ENCODE measurements at places on chromosomes 13 and 19.

DNA sequence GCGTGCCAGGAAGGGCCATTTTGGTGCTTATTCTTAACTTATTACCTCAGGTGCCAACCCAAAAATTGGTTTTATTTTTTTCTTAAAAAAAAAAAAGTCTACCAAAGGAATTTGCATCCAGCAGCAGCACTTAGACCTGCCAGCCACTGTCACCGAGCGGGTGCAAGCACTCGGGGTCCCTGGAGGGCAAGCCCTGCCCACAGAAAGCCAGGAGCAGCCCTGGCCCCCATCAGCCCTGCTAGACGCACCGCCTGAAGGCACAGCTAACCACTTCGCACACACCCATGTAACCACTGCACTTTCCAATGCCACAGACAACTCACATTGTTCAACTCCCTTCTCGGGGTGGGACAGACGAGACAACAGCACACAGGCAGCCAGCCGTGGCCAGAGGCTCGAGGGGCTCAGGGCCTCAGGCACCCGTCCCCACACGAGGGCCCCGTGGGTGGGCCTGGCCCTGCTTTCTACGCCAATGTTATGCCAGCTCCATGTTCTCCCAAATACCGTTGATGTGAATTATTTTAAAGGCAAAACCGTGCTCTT, 49.3 kb downstream of the RAB20 start:
- DNase-seq: no peak

- no peak for DNase-seq
Observed at GRCh38 chr19:11843722-11844121, 4.8 kb upstream of the ZNF439 start.

- no peak for DNase-seq
Observed at GRCh38 chr13:24165746-24166145, 5.2 kb downstream of the SPATA13 start.

DNA sequence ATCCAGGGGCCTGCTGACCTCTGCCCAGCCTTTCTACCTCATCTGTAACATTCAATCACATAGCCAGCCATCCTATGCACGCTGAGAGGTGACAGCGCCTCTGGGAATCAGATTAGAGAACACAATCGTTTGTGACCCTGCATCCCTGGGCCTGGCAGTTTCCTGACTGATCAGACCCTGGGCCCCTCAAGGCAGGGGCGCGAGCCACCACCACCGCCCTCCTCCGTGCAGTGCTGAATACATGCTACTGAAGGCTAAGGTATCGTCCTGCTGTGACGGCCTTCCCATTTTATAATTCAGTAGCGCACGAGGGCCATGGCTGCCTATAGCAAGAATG, 1.3 kb downstream of the TMTC4 start:
- peak; percentile 38 for DNase-seq

GRCh38 chr19:47069795-47070194, 21.4 kb upstream of the TMEM160 start:
- no peak for DNase-seq

DNA sequence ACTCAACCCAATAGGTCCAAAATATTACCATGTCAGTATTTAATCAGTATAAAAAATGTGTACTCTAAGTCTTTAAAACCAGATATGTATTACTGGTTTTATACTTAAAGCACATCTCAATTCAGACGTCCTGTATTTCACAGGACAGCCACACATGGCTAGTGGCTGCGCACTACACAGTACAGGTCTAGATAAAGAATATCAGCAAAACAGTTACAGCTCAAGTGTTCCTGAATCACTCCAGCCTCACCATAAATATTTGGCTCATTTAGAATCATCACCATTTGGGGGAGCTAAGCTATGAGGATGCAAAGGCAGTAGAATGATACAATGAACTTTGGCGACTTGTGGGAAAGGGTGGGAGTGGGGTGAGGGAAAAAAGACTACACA, 89.0 kb downstream of the DOCK9 start:
- peak; percentile 14 for DNase-seq

- no peak for DNase-seq
Observed at GRCh38 chr19:55453511-55454260, 7.8 kb downstream of the ISOC2 start.

DNA sequence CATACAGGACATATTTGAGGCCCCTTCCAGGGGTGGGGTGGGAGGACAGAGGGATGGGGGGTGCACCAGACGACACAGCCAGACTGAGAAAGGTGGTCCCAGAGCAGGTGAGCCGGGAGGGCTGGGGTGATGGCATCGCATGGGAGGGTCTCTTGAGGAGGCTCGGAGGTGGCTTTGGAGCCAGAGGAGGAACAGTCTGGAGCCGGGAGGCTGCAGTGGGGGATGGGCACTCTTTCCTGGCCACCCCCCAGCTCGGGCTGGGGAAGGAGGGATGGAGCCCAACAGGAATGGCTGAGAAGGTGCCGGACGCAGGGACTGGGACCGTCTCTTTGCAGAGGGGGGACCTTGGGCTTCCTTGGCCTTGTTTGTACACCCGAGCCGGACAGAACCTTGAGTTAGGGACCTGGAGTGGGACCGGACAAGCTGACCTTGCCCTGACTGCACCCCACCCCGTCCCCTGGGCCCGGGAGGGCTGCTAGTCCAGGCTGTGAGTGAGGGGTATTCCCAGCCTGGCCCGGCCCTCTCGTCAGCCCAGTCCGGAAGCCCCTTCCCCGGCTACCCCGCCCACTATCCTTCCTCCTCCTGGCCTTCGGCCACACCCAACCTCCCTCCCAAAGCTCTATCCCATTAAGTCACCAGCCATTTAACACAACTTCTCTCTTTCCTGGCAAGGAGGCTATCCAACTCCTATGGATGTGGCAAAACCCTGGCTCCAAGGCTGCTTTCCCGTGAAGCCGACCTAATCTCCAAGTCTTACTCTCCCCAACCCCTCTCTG, 816 bp upstream of the TBXA2R start:
- peak; percentile 54 for DNase-seq

GRCh38 chr19:15673176-15673654, 328 bp downstream of the CYP4F12 start:
- no peak for DNase-seq

DNA sequence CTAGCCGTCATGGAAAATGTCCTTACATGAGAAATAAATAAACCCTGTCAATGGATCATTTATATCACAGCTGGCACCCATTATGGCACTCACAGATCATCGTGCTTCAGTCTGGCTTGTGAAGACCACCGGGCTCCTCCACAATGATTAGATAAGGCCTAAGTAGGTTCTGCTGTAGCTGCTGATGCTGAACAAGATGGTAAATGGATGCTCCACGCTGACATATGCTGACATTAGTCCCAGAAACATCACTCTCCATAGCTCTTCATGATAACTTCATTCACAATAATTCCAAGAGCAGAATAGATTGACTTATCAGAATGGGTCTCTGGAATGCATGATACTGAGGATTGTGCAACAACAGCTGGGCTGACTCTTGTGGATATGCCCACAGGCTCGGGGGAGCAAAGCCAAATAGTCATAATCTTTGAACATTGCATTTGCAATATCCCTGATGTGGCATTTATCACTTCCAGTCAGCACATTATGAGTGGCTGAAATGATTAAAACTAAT, 63.8 kb upstream of the RXFP2 start:
- no peak for DNase-seq

DNA sequence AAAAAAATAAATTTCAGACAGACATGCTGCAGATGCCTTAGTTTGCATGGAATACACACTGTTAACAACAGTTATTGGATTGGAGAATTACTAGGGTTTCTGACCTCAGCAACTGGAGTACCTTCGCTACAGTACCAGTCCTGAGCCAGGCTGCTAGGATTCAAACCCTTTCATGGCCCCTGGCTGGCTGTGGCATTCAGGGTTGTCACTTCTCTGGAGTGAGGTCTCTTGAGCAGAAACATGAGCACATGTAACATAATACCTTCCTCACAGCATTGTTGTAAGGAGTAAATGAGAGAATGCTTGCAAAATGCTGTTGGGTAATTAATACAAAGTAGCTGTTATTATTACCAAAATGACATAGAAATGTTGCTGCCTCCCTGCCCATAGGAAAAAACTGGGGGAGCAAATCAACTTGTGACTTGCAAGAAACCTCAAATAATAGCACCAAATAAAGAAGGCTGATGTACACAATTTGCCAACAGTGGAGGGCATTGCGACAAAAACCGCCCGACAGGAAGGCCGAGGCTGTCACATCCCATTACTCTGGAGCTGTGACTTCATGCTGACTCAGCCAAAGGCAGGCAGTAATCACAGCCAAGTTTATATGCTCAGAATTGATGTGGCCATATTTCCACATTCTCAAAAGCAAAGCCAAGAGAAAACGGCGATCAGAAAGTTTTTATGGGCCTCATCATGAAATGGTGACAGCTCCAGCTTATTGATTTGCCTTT, 100.4 kb downstream of the RFC3 start:
- DNase-seq: peak; percentile 64

GRCh38 chr13:50629966-50630365, 213.5 kb downstream of the DLEU7 start:
- DNase-seq: no peak

DNA sequence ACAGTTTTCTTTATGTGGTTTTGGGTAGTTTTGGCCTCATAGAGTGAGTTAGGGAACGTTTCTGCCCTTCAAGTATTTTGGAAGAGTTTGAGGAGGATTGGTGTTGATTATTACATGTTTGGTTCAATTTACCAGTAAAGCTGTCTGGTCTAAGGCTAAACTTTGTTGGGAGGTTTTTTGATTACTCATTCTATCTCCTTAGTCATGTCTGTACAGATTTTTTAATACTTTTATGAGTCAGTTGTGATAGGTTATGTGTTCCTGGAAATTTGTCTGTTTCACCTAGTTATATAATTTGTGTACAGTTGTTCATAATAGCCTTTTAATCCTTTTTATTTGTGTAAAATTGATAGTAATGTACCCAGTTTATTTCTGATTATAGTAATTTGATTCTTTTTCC, 20.4 kb downstream of the RNF17 start:
- no peak for DNase-seq

- peak; percentile 42 for DNase-seq
Observed at GRCh38 chr19:52689843-52690368, 44.9 kb downstream of the ZNF611 start.

DNA sequence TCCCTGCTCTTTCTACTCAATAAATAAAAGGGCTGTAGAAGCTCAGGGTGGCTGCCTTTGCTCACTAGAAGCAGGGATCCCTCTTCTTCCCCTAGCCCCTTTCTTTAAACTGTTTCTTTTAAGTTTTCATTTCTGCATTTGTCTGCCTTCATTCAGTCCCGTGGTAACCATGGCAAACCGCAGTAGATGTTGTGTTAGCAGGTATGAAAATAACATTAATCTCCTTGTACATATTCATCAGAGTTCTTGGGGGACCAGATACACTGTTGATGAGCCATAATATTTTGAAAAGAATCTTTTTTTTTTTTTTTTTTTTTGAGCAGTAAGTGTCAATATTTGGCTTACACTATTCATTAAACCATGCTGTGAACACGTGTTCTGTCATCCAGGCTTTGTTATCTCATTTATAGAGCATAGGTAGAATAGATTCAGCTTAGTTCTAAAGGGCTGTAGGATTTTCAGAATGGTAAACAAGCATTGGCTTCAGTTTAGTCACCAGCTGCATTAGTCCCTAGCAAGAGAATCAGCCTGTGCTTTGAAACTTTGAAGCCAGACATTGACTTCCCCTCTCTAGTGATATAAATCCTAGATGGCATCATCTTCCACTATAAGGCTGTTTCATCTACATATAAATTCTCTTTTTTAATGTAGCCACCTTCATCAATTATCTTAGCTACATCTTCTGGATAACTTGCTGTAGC, 59.4 kb upstream of the SPRY2 start:
- DNase-seq: no peak

GRCh38 chr13:46982856-46983582, 86.2 kb upstream of the HTR2A start:
- no peak for DNase-seq

DNA sequence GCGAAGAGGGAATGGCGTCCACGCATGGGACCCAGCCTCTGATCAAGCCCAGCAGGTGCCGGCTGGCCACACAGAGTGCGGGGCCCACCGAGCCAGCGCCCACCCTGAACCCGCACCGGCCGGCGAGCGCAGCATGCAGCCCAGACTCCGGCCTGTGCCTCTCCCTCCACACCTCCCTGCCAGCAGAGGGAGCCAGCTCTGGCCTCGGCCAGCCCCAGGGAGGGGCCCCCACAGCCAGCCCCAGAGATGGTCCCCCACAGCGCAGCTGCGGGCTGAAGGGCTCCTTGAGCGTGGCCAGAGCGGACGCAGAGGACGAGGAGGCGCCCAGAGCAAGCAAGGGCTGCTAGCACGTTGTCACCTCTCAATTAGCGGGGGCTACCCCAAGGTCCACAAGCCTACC, 904.5 kb downstream of the SLITRK6 start:
- DNase-seq: no peak

- DNase-seq: no peak
Observed at GRCh38 chr13:73702419-73703071, 431.7 kb downstream of the KLF12 start.

DNA sequence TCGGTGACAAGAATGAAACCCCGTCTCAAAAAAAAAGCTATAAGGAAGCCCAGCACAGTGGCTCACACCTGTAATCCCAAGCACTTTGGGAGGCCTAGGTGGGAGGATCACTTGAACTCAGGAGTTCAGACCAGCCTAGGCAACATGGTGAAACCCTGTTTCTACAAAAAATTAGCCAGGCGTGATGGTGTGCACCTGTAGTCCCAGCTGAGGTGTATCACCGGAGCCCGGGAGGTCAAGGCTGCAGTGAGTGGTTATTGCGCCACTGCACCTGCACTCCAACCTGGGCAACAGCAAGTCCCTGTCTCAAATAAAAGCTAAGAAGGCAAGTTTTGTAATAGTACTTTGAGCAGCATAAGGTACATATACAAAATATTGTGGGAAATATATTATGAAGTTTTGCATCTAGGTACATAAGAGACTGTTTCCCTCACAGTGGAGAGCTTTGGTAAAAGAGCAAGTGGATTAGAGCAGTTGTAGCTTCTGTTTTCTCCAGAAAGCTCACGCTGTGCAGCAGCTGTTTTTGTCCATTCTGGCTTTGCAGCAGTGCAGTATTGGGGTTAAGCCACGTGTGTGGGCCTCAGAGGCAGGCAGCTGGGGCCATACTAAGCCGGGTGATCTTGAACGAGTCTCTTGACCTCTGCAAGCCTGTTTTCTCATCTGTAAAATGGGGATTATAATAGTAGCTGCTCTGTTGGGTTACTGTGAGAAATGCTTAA, 35.4 kb downstream of the ARHGAP35 start:
- DNase-seq: no peak

DNA sequence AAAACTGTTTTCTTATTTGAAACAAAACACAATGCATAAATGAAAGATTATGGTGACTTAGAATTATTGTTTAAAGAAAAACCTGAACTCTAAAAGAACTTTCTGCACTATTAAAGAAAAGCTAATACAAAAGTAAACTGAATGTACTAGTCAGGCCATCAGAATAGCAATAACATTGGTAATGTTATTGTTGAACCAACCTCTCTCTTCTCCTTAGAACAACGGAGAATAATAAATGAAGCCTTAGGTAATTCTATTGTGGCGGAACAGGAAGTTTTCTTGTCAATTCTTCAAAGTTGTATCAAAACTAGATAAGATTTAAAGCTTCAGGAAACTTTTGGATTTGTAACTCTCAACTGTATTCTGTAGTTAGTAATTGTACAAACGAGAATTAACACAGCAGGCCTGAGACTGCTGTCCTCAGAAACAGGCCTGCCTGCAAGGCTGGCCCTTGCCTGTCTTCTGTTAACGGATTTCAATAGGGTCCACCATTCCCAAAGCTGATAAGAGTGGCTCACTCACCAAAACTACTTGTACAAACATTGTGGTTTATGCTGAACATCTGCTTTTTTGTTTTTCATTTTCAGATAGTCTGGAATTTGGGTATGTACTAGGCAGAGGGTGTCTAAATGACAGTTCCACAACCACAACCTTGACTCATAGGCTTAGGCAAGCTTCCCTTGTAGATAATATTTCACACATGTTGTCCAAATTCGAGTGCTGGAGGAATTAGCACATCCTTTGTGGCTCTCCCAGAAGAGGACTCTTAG, 825.8 kb downstream of the GPC5 start:
- DNase-seq: no peak

- DNase-seq: no peak
Observed at GRCh38 chr19:55461974-55462626, 658 bp upstream of the ISOC2 start.

Measured in cardiac muscle cell (in vitro differentiated cells and primary cell).